ENCODE measurements at places on chromosomes 1 and 21.

GRCh38 chr1:175887981-175888428 is 144.6 kb upstream of the TNR start:
- DNase-seq: no peak

GRCh38 chr1:119674111-119674526 is 26.1 kb upstream of the ZNF697 start:
- DNase-seq: no peak

DNA sequence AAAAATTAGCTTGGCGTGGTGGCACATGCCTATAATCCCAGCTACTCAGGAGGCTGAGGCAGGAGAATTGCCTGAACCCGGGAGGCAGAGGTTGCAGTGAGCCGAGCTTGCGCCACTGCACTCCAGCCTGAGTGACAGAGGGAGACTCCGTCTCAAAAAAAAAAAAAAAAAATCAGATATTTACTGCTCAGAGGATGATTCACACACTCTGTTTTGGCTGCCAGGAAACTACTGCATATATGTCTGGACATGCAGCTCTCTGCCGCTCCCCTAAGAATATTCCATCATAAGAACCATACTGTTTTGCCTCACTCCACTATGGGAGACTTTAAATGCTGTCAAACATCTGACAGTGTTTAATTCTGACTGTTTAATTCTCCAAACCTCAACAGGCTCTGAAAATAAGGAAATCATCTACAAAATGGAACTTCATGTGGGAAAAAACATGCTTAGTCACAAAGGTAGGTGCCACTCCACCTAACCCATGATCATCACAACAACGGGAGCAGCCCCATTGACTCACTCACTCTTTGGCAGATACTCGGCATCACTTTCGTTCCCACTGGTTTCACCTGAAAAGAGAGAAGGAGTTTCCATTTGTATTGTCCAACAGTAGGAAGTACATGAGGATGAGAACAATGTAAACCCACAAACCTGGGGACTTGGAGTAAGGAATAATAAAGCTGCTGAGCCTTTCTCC is 29.3 kb upstream of the BCAS2 start:
- DNase-seq: no peak

DNA sequence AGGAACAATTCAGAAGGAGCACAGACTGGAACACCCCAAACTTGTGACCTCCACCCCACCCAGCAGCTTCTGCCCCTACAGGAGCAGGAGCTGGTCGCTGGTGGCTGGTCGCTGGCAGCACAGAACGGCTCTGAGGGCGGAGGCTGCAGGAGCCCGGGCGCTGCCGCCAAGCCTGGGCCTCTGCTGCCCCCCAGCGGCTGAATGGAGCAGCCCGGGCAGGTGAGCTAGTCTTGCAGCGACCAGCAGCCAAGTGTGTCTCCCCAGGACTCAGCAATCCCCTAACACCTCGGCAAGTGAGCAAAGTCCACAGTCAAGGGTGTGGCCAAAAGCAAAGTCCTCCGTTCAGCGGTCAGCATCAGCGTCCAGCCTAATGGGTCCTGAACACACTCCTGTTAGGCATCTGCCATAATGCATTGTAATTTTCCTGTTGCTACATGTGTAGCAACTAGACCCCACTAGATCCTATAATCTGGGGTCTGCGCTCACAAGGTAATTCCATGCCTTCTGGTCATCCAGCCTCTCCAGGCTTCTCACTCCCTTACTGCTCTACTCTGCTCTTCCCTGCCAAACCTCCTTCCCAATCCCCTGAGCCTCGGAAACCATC is 12.1 kb upstream of the GJB5 start:
- DNase-seq: peak; percentile 60
